Right lung (tissue), 10 donors: ENCODE measurements at places on chromosomes 16 and 17. TPM values are rescaled to one million over a fixed set of nuclear protein-coding genes. Genes with fewer than 3 reads are reported as not detected.

- DNase-seq, result no peak
These were observed 653.6 kb upstream of the EEF2KMT start for GRCh38 chr16:5751216-5751615.

DNA sequence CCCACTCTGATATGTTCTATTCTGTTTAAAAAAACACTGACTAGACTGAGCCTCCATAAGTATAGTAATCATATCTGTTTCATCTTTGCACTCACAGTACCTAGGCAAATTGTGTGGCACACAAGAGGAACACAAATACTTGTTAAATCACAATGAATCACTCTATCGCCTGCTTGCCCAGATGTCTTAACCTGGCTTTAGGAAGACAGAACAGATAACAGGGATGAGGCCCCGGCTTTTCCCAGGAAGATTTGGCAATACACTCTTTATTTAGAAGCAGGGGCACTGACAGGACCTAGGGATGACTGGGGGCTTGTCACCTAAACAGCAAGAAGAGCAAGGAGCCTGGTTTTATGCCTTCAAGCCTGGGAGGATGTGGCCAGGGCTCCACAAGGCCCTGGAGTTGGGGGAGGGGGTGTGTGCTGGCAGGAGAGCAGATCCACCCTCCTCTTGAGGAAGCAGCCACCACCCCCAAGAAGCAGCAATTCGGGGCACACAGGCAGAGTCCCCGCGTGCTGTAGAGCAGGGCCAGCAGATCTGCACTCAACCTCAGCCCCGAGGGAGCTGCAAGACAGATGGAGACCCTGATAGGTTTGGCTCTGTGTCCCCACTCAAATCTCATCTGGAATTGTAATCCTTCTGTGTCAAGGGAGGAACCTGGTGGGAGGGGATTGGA is 41.0 kb upstream of the KSR1 start:
- DNase-seq, result no peak

DNA sequence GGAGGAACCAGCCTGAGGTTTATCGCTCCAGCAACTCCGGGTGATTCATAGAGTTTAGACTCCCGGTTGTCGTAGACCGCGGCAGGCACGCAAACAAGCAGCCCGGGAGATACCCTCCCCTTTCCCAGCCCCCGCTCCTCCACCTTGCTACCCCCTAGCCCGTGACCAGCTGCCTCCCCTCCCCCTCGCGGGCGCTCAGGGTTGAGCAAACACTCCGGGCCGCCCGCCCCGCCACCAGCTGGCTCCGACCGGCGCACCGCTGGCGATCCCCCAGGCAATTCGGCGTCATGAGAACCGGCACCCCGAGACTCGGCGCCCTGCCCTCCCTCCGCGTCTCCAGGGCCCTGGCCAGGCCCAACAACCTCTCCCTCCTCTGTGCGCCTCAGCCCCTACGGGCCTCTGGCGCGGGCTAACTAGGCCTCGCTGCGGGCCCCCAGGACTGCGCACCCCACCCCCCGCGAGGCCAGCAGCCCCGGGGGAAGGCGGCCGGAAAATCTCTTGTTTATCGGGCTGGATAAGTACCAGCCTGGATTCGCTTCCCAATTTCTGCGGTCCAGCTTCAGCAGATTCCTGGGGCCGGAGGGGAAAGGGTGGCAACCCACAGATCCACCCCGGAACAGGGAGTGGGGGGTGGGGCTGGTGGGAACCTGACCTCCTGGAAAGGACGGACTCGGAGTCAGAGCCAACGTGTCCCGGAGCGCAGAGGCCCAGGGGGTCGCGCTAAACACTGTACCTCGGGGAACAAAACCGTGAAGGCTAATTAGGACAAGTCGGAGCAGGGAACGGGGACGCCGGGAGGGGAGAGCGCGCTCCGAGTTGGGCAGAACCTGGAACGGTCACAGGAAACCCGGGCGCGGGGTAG is 951 bp upstream of the GPRC5C start:
- DNase-seq, result peak; percentile 89

- no peak for DNase-seq
These were observed 867.3 kb upstream of the GOT2 start for GRCh38 chr16:59601452-59601851.

DNA sequence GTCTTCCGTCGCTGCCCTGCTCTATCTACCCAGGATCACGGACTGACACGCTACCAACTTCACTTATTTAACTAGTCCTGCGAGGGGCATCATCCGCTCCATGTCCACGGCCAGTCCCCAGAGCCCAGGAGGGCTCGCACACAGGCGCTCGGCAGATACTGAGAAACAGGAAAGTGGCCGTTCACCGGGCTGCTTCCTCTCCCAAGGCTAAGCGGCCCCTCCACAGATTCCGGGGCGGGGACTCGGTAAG is 388 bp downstream of the OXLD1 start:
- DNase-seq, result no peak

GRCh38 chr17:45127548-45128300 is 4.6 kb downstream of the PLCD3 start:
- DNase-seq, result no peak

GRCh38 chr17:63841350-63842172 is 924 bp downstream of the SMARCD2 start:
- peak; percentile 70 for DNase-seq

GRCh38 chr17:50836826-50837225 is 1.4 kb downstream of the WFIKKN2 start:
- DNase-seq, result no peak

- DNase-seq, result no peak
These were observed 18.1 kb downstream of the SDK2 start for GRCh38 chr17:73625991-73626673.

DNA sequence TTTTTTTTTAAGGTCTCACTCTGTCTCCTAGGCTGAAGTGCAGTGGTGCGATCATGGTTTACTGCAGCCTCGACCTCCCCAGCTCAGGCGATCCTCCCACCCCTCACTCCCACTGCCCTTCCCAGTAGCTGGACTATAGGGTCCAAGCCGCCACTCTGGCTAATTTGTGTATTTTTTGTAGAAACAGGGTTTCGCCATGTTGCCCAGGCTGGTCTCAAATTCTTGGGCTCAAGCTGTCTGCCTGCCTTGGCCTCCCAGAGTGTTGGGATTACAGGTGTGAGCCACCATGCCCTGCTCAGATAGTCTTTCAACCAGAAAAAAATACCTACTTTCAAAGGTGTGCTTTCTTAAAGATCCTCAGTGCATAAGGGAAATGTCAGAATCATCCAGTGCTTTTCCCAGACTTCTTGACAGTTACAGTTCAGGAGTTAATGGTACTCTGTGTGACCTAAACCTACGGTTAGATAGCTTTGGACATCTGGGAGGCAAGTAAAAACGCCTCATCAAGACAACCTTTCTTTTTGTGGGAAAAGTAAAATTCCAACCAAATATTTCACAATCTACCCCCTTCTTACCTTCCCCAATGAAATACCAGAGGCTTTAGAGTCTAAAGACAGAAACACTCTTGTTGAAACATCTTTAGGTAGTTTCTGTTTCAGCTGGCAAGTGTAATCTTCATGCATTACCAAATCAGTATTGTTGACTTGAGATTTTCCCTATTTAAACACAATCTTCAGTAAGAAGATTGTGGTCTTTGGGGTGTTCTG is 6.8 kb downstream of the RSPRY1 start:
- DNase-seq, result no peak

The PHOSPHO1 gene
- polyA plus RNA-seq, result 4.2 TPM

The TRPV2 gene
- polyA plus RNA-seq, result 11.7 TPM

The DYNLL2 gene
- 54.7 TPM for polyA plus RNA-seq

The GNGT2 gene
- polyA plus RNA-seq, result 2.9 TPM
